ENCODE measurements at places on chromosomes 7 and 10. TPM values are rescaled to one million over a fixed set of nuclear protein-coding genes. Genes with fewer than 3 reads are reported as not detected.
A peak's percentile ranks its signal among the peaks of the same experiment; 100 is the strongest.

DNA sequence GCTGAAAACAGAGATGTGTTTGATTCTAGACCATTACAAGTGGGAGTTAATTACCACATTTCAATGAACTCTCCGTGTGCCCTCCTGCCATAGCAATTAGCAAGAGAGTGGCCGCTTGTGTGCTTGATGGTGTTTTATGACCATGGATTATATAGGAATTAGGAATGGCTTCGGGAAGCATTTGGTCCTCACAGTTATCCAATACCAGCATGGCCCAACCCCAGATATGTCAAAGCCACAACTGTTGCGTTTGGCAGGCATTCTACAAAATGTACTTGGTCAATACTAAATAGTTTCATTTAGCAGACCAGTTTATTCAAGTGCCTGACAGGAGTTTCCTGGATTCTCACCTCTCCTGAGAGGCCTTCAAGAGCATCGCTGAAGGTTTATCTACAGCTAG is 509.0 kb upstream of the GALNT17 start:
- DNase-seq: no peak
- H3K4me3 ChIP-seq: no peak overlapping the region
- H3K4me1 ChIP-seq: no peaks in the 10 kb centered on the region
- H3K27ac ChIP-seq: no peak overlapping the region

DNA sequence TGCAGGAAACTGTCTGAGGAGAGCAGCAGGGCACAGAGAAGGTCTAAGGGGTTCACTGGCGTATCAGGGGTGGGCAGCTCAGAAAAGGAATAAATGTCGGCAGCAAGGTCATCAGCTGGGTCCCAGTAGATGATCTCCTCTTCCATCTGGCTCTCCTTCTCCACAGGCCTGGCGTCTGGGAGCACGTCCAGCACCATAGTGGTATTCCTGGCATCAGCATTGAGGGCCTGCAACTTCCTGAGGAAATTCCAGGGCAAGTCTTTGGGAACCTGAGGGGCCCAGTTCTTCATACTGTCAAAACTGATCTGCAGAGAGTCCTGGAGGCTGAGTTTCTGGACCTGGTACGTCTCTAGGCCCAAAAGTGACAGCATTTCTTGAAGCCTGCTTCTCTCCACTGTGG is 9.6 kb upstream of the MRPS24 start:
- peaks cover 5% of the 10 kb centered on the region for H3K4me1 ChIP-seq
- H3K4me3 ChIP-seq: no peak overlapping the region

- H3K4me3 ChIP-seq: no peak overlapping the region
- no peak overlapping the region for H3K27ac ChIP-seq
- no peak for DNase-seq
- no peaks in the 10 kb centered on the region for H3K36me3 ChIP-seq
Measured at GRCh38 chr7:143913945-143914615, 12.1 kb upstream of the TCAF1 start.

Gene EBLN1
- not detected for total RNA-seq

DNA sequence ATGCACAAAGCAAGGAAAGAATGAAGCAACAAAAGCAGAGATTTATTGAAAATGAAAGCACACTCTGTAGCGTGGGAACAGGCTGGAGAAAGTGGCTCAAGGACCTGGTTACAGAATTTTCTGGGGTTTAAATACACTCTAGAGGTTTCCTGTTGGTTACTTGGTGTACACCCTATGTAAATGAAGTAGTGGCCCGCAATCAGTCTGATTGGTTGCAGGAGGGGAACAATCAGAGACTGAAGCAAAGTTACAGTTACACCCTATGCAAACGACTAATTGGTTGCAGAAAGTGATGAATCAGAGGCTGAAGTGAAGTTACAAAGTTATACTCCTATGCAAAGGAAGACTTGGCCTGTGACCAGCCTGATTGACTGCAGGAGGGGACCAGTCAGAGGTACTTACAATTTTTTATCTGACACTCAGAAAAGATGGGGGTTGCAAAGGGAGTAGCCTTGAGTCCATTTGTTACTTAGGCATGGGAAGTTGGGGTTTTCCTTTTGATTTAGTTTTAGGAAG is 3.6 kb upstream of the MTPN start:
- DNase-seq: peak; percentile 56
- no peaks in the 10 kb centered on the region for H3K27me3 ChIP-seq
- peaks cover 21% of the 10 kb centered on the region for H3K4me1 ChIP-seq
- peak overlapping the region; percentile 25 for H3K4me3 ChIP-seq

Gene KIF20B
- total RNA-seq: 5.4 TPM

- H3K27ac ChIP-seq: no peak overlapping the region
- no peaks in the 10 kb centered on the region for H3K27me3 ChIP-seq
- peaks cover 3% of the 10 kb centered on the region for H3K36me3 ChIP-seq
Measured at GRCh38 chr7:17355050-17355449, 56.6 kb downstream of the AHR start.

DNA sequence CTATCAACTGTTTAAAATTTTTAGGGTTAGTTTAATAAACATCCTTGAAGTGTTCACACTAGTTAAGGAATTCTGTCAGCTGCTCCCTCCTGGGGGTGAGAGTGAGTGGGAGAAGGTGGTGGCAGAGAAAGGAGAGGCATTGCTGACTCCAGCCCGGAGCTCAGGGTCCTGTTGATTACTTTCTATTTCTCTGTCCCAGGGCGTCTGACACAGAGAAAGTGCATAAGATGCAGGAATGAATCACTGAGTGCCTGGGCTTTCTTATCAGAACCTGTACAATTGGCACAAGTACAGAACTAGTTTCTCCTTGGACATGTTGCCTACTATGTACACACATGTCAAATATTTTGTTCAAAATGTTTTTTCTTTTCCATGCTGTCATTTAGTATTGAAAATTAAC is 410.8 kb upstream of the COBL start:
- no peaks in the 10 kb centered on the region for H3K4me1 ChIP-seq
- no peaks in the 10 kb centered on the region for H3K36me3 ChIP-seq
- no peaks in the 10 kb centered on the region for H3K27me3 ChIP-seq
- H3K4me3 ChIP-seq: no peak overlapping the region
- H3K27ac ChIP-seq: no peak overlapping the region

Gene SPDYE11
- total RNA-seq: not detected

- no peak overlapping the region for H3K4me3 ChIP-seq
- no peak overlapping the region for H3K27ac ChIP-seq
- H3K4me1 ChIP-seq: no peaks in the 10 kb centered on the region
- no peak for DNase-seq
- H3K27me3 ChIP-seq: peaks cover 3% of the 10 kb centered on the region
Measured at GRCh38 chr10:111126077-111126476, 49.2 kb downstream of the ADRA2A start.

DNA sequence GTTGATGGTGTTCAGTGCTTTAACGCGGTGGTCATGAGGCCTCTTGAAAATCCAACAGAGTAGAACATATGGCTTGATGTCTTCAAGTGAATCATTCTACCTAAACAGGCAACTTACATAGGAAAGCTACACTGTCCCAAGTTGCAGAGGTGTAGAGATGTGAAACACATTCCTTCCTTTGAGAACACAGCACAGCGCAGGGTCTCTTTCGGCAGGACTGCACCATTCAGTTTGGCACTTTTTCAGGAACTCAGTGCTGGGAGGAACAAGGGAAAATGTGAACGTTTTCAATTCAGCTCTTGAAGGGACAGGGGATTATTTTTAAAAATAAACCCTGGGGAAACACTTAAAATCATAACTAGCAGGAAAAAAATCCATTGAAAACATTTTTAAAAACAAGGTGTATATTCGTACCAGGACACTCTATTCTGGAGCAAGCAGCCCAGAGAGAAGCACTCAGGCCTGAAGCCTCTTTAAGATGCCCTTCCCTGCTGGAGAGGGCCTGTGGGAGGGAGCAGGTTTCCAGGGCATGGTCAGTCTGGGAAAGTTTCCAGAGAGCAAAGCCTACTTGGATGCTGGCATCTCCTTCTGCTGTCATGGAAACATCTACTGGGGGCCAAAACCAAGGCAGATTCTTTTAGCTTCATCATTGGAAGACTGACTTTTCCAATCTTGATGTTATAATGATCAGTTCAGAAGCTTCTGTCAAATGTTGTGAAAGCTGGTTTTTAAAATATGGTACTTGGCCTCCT is 60.4 kb upstream of the NPVF start:
- DNase-seq: no peak
- no peak overlapping the region for H3K4me3 ChIP-seq
- no peaks in the 10 kb centered on the region for H3K27me3 ChIP-seq
- H3K4me1 ChIP-seq: no peaks in the 10 kb centered on the region
- no peaks in the 10 kb centered on the region for H3K36me3 ChIP-seq

Gene LYZL1
- not detected for total RNA-seq

- no peak overlapping the region for H3K4me3 ChIP-seq
- H3K27me3 ChIP-seq: no peaks in the 10 kb centered on the region
- no peak for DNase-seq
- no peaks in the 10 kb centered on the region for H3K4me1 ChIP-seq
Measured at GRCh38 chr10:108852211-108852610, 1071.1 kb downstream of the XPNPEP1 start.

Gene ZNF775
- 3.9 TPM for total RNA-seq

All from suprapubic skin (tissue), 4 donors.